ENCODE measurements at places on chromosomes 13 and 19.

DNA sequence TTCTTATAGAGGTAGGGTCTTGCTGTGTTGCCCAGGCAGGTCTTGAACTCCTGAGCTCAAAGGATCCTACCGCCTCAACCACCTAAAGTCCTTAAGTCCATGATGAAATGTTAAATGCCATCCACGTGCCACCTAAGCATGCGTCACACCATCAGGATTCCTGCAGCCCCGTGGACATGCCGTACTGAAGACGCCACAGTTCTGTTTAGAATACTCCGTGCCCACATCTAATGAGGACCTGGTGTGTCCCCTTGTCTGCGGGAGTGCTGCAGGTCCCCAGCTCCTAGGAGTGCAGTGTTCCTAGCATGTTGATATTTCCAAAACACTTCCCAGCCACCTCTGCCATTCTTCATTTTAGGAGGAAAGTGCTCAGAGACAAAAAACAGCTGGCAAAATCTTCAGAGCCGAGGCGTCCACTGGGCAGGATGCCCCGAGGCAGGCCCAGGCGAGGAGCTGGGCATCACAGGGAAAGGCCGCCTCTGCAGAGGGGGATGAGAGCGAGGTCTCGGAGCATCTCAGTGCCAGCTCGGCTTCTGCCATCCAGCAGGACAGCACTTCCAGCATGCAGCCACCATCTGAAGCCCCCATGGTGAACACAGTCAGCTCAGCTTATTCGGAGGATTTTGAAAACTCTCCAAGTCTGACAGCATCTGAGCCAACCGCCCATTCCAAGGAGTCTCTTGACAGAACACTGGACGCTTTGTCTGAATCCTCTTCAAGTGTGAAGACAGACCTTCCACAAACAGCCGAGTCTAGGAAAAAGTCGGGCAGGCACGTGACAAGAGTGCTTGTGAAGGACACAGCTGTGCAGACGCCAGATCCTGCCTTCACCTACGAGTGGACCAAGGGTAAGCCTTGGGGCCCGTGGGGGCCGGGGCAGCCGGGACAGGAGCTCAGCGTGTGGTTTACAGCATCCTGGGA is 13.2 kb downstream of the C19orf44 start:
- no peak for DNase-seq

DNA sequence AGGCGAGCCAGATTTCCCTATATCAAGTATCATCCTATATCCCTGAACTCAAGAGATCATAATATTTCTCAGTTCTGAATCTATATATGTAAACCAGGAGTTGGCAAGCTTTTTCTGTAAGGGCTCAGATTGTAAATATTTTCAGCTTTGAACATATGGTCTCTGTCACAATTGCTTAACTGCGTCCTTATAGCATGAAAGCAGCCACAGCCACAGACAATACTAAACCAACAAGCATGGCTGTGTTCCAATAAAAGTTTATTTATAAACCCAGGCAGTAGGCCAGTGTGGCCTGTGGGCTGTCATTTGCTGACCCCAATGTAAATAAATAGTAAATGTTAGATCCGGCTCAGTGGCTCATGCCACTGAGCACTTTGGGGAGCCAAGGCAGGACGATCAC is 12.2 kb upstream of the MYH14 start:
- DNase-seq, result no peak

DNA sequence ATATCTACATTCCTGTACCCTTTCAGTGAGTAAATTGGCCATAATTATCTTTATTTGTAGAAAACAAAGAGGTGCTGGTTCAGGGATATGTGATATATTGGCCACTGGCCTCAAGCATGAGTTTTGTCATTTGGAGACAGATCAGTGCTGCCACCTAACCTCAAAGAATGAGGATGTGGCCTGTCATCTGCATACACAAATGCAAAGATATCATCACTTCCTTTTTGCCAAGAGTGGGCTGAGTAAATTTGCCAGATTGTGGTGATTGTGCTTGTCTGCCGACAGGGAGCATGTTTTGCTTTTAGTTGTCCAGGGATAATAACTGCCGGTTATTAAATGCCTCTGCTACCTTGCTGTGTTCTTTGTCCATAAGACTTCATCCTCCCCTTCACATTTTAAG is 44.2 kb downstream of the WASF3 start:
- no peak for DNase-seq

GRCh38 chr13:103255587-103256301 is 189.5 kb upstream of the SLC10A2 start:
- DNase-seq, result no peak

- DNase-seq, result no peak
These were observed 61.9 kb upstream of the ATP12A start for GRCh38 chr13:24618011-24618955.

- no peak for DNase-seq
These were observed 20.6 kb upstream of the ZNF599 start for GRCh38 chr19:34793565-34793964.

GRCh38 chr13:43730642-43731041 is 56.1 kb downstream of the ENOX1 start:
- DNase-seq, result peak; percentile 94

GRCh38 chr19:39951065-39951650 is 16.7 kb upstream of the FCGBP start:
- no peak for DNase-seq

DNA sequence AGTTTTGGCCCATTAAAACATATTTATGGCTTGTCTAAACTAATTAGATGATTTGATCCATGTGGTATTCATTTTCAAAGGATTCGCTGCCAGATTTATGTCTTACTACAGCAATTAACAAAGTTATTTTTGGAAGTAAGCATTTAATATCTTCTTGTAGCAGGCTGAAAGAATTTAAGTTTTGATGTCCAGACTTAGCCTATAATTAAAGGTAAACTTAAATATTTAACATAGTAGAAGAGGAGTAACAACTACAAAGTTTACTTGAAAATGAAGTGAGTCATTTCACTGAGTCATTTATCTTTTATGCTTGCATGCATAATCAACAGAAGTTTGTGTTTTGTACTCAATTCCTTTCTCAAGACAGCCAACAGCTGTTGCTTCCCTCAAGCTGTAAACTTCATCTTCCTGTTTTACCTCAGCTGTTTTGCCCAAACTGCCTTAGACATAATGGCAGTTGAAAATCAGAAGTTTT is 58.1 kb downstream of the EDNRB start:
- peak; percentile 57 for DNase-seq

DNA sequence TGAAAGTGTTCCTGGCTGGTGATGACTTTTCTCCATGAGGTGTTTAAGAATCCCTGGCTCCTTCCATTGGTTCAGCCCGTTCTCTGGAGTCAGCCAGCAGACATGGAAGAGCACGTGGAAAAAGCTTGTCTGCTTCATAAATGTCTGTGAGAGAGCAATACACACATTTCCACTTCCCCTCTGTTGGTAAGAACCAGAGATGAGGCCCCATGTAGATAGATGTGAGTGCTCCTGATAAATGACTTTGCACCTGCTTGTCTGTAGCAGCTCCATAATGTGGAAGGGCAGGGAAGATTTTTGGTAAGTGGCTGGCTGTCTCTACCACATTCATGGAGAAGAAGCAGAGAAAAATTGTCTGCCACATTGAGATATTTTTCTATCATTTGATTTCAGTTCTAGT is 325.8 kb downstream of the LMO7 start:
- no peak for DNase-seq

GRCh38 chr13:62234780-62235440 is 819.3 kb upstream of the PCDH20 start:
- DNase-seq, result no peak

DNA sequence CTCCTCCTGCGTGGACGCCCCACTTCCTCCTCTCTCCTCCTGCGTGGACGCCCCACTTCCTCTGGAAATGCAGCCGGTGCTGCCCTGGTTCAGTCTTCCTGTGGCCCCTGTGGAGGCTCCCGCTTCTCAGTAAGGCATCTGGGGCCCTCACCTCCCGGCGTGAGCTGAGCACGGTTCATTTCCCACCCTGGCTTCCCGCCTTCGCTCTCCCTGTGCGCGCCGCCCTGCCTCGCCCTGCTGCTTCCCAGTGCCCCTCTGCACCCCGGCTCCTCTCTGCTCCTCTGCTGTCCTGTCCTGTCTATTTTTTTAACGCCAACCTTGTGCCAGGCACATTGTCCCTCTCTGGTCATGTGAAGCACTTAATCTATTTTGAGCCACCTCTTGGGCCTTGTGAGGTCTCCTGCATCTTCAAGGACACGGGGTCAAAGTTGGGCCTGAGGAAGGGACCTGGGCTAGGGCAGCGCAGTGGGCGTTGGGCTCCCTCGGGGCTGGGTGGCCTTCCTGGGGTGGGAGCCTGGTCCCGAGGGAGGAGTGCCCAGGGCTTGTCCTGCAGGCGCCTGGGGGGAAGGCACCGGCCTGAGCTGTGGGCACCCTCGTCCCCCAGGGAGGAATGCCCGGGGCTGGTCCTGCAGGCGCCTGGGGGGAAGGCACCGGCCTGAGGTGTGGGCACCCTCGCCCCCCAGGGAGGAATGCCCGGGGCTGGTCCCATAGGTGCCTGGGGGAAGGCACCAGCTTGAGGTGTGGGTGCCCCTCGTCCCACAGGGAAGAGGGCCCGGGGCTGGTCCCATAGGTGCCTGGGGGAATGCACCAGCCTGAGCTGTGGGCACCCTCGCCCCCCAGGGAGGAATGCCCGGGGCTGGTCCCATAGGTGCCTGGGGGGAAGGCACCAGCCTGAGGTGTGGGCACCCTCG is 13.0 kb downstream of the HCN2 start:
- DNase-seq, result no peak

- no peak for DNase-seq
These were observed 85.0 kb upstream of the ARHGEF7 start for GRCh38 chr13:111029957-111030609.

DNA sequence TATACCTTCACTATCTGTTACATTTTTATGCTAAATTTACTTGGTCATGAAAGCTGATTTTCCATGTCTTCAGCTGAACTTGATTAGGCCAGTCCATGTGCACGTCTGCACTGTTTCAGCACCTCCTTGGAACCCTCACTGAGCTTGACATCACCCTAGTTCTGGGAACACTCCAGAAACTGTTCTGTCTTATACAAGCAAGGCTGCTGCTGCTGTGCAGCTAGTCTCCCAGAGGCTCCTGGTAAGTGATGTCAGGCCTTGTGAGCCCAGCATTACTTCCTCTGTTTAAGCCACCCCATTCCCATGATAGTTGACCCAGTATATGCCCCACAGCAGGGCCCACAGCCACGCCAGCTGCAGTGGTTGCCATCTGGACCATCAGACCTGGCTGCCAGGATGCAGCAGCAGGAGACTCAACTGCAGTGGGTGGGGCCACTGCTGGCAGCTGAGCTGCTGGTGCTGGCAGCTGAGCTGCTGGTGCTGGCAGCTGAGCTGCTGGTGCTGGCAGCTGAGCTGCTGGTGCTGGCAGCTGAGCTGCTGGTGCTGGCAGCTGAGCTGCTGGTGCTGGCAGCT is 90.5 kb upstream of the AKAP11 start:
- no peak for DNase-seq

GRCh38 chr19:17716309-17716929 is 2.9 kb upstream of the MAP1S start:
- no peak for DNase-seq

DNA sequence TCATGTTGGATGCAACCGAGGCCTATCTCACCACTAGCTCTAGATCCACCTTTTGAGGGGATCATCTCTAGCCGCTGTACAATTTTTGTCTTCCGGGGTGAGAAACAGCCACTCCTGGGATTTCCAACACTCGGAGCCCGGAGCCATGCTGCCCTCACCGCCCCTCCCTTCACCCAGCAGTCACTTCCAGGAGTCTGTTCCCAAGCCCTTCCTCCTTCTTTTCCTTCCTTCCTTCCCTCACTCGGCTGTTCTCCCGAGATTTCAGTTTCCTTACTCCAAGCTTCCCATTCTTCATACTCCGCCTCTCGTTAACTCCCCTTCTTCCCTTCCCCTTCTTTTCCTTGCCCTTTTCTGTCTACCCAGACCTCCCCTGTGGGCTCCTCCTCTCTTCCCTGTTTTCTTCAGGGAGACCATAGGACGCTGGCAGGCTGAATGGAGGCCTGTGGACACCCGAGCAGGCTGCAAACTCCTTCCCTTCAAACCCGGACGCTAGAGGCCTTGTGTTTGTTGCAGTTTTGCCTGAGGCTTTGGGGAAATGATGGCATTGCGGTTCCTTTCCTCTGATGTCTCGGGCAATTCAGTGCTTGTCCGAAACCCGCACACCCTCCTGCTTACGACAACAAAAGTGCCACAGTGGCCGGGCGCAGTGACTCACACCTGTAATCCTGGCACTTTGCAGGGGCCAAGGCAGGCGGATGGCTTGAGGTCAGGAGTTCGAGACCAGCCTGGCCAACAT is 96.0 kb downstream of the CAB39L start:
- no peak for DNase-seq

DNA sequence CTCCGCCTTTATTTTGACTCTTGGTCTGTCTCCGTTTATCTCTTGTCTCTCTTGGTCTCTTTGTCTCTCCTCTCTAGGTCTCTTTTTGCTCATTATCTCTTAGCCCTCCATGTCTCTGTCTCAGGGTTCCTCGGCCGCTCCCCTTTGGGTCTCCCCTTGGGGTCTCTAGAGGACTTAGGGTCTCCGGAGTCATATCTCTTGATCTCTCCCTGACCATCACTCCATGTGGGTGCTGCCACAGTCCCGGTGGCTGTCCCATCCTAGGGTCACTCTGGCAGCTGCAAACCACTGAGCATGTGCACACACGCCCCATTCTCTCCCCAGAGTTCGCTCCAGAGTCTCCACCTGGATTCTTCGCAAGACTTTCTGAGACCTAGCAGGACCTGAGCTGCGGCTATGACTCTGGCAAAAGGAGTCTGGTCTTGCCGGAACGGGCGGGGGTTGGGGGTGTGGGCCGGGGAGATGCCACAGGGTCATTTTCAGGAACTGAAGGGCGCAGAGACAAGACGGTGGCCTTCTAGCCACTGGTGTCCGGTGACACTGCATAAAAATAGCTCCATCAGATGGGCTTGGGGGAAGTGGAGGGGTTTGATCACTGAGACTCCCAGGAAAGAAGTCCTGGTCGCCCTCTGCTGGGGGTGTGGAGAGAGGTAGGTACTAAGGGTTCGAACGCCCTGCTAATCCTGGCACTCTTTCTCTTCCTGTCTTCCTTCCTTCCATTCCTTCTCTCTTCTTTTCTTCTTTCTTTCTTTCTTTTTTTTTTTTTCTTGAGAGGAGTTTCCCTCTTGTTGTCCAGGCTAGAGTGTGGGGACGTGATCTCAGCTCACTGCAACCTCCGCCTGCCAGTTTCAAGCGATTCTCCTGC is 1.2 kb upstream of the KCNA7 start:
- no peak for DNase-seq

DNA sequence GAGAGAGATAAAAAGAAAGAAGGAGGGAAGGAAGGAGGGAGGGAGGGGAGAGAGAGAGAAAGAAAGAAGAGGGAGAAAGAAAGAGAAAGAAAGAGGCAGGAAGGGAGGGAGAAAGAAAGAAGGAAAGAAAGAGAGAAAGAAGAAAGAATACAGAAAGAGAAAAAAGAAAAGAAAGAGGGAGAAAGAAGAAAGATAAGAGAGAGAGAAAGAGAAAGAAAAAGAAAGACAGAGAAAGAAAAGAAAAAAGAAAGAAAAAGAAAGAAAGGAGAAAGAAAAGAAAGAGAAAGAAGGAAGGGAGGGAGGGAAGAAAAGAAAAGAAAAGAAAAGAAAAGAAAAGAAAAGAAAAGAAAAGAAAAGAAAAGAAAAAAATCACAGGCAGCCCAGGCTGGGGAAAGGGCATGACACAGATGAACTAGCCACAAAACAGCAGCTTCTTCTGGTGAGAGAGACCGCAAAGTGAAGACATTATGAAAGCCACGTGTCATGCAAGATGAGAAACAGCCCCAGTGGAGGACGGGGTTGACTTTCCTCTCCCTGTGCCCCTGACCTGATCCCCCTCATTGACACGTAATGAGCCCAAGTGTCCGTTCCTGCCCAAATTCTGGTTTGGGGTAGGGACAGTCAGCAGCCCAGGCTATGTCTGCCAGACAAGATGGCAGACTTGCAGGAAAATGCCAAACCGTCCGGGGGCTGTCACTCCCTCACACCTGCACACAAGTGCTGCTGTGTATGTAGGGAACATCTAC is 102.1 kb downstream of the INSR start:
- DNase-seq, result no peak

GRCh38 chr19:28024920-28025319 is 1188.0 kb downstream of the UQCRFS1 start:
- no peak for DNase-seq

Data from skeletal muscle cell (primary cell).